ENCODE measurements at places on chromosomes 5 and 9. TPM values are rescaled to one million over a fixed set of nuclear protein-coding genes. Genes with fewer than 3 reads are reported as not detected.

The KCNV2 gene
- total RNA-seq, result not detected

The CCNJL gene
- not detected for total RNA-seq

The NINJ1 gene
- total RNA-seq, result 93.9 TPM

DNA sequence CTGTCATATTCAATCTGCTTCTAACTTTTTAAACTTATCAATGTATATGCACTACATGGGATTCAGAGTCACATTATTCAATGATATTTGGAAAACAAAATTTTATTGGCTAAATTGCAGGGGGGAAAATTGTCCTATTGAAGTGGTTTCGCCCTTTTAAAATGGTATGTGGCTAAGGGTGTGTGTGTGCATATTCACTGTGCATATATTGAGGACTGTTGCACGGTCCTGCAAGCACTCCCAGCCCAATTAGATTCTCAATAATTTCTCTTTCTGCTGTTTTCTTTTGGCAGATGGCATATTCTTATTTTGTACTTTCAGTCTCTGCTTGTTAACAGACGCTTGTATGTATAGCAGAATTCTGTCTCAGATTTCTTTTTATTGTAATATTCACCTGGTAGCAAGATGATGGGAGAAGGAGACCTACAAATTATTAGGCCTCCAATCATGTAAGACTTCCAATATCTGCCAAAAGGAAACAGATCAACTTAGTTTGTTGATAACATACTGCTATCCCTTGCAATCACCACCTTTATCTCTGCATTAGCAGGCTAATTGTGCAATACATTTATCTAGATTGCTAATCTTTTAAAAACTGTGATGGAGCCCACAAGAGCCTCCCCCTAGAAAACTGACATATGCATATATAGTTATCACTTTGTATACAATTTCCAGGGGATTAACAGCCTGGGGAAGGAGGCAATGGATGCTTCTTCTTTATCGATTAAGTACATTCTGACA, 411.5 kb downstream of the PLK2 start:
- no peak overlapping the region for H3K4me3 ChIP-seq
- no peak overlapping the region for H3K27ac ChIP-seq
- H3K36me3 ChIP-seq, result no peaks in the 10 kb centered on the region
- peaks cover under 1% of the 10 kb centered on the region for H3K27me3 ChIP-seq
- no peaks in the 10 kb centered on the region for H3K4me1 ChIP-seq

GRCh38 chr9:371349-371748, 156.7 kb downstream of the DOCK8 start:
- H3K4me3 ChIP-seq, result no peak overlapping the region
- no peaks in the 10 kb centered on the region for H3K27me3 ChIP-seq
- peaks cover 37% of the 10 kb centered on the region for H3K36me3 ChIP-seq
- no peak overlapping the region for H3K27ac ChIP-seq

GRCh38 chr5:97131139-97131710, 11.2 kb downstream of the LIX1 start:
- no peak overlapping the region for H3K4me3 ChIP-seq
- H3K36me3 ChIP-seq, result no peaks in the 10 kb centered on the region
- no peak for DNase-seq
- H3K4me1 ChIP-seq, result peaks cover 5% of the 10 kb centered on the region
- peaks cover 5% of the 10 kb centered on the region for H3K27me3 ChIP-seq

GRCh38 chr9:974031-974995, 2.1 kb upstream of the DMRT3 start:
- no peak overlapping the region for H3K4me3 ChIP-seq
- H3K27ac ChIP-seq, result no peak overlapping the region
- no peaks in the 10 kb centered on the region for H3K36me3 ChIP-seq
- peaks cover 27% of the 10 kb centered on the region for H3K4me1 ChIP-seq
- peaks cover 74% of the 10 kb centered on the region for H3K27me3 ChIP-seq
- DNase-seq, result no peak

GRCh38 chr5:81948349-81948748, 23.5 kb upstream of the ATG10 start:
- H3K4me3 ChIP-seq, result no peak overlapping the region
- no peaks in the 10 kb centered on the region for H3K4me1 ChIP-seq
- no peak overlapping the region for H3K27ac ChIP-seq
- H3K36me3 ChIP-seq, result no peaks in the 10 kb centered on the region
- no peak for DNase-seq

DNA sequence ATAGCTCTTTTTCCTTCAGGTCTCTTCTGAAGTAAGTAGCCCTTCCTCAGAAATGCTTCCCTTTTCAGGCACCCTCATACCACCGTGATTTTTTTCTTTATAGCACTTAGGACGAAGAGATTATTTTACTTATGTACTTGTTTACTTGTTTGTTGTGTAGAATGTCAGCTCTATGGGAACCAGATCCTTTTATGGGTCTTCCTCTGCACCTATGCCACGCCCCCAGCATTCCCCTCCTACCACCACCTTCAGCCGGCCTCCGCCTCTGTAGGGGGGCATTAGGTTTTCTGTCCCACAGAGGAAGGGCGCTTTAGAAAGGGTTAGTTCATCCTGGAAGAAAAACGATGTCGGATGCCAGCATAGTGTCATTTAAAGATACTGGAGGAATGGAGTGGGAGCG, 1.8 kb downstream of the CDKN2B-AS1 start:
- DNase-seq, result no peak
- H3K36me3 ChIP-seq, result no peaks in the 10 kb centered on the region
- no peak overlapping the region for H3K27ac ChIP-seq

- H3K36me3 ChIP-seq, result peaks cover 5% of the 10 kb centered on the region
- H3K4me3 ChIP-seq, result no peak overlapping the region
- no peaks in the 10 kb centered on the region for H3K27me3 ChIP-seq
- no peaks in the 10 kb centered on the region for H3K4me1 ChIP-seq
- DNase-seq, result no peak
- no peak overlapping the region for H3K27ac ChIP-seq
Measured at GRCh38 chr9:714675-715074, 126.8 kb upstream of the DMRT1 start.

DNA sequence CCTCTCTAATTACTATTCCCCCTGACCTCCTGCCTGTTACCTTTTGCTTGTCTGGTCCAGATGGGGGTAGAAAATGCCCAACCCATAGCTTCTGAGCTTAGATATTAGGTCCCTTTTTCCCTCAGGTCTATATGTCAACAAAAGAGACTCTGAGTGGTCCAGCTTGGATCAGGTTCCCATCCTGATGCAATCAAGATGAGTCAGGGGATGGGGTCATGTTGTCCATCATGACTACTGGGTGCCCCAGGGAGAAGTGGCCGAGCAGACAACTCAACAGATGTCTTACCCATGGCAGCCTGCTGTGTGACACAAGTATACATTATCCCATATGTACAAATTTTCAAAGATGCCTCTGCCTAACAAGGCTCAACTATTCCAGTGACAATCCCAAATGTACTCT, 9.1 kb upstream of the ANKH start:
- no peak overlapping the region for H3K27ac ChIP-seq
- H3K36me3 ChIP-seq, result no peaks in the 10 kb centered on the region
- H3K4me3 ChIP-seq, result no peak overlapping the region
- no peaks in the 10 kb centered on the region for H3K27me3 ChIP-seq
